Nephron progenitor cell (in vitro differentiated cells): ENCODE measurements at places on chromosomes 6 and 20.

DNA sequence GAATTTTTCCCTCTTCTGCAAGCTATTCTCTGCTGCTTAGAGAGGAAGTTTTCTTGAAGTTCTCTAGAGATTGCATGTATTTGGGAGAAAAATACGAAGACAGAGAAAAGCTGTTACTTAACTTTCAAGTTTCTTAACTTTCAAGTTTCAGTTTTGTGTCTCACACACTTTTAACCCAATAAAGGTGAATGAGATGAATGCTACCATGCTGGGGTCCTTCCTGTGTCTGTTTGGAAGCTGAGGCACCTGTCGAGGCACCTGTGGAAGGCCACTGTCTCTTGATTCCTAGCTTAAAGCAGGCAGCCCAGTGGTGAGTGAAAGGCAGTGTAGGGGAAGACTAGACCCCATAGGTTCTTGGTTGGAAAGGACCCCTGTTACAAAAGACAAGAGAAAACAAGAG lies 372.8 kb upstream of the JARID2 start:
- DNase-seq: no peak

GRCh38 chr6:55046869-55047422 lies 127.4 kb upstream of the HCRTR2 start:
- DNase-seq: no peak

DNA sequence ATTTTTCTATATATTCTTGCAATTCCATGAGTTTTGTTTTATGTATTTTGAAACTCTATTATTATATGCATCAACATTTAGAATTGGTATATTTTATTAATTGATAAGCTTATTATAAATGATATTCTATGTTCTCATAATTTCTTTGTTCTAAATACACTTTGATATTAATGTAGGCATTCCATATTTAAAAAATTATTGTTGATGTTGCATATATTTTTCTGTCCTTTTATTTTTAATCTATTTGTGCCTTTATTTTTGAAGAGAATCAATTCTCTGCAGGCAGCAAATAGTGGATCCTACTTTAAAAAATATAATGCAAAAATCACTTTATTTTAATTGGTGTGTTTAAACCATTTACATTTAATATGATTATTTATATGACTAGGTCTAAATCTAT lies 29.6 kb downstream of the SIRPD start:
- DNase-seq: no peak

DNA sequence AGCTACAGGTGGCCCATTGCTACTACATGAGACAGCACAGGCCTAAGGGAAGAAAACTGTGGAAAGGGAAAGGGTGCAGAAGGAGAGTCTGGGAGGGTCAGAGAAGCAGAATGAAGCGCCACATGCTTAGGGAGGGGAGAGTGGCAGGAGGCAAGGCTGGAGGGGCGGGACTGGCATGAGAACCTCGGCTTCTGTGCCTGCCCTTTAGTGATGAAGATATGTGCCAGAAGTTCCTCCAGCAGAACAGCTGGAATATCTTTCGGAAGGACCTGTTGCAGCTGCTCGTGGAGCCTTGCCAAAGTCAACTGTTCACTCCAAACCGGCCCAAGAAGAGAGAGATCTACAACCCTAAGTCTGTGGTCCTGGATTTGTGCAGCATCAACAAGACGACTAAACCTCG lies 61.8 kb downstream of the CNBD2 start:
- DNase-seq: no peak

DNA sequence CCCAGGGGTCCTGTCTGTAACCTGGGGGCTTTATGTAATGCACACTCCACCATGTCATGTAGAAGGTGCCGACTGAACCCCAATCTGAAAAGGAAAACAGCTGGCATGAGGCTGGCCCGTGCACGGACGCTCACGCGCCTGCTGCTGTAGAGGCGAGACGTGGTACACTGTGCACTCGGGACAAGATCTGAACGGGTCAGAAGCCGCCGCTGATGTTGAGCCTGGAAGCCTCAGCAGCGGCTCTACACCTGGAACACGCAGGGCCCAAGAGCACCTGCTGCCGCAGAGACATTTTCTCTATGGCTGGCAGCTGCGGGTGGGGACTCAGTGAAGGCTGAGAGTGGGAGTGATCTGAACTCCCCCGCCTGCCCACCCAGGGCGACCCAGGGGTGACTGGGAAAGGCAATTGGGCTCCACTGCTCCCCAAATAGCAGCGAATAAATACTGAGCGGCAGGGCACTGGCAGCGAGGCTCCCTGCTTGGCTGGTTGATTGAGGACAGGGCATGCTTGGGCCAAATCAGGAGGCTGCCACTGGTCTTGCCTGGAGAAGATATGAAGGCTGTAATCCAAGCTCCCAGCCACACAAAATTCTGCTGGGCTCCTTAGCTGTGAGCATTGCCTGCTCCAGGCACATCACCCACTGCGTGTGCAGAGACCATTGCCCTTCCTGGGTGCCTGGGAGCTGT lies 2.5 kb upstream of the OGFR start:
- DNase-seq: no peak

DNA sequence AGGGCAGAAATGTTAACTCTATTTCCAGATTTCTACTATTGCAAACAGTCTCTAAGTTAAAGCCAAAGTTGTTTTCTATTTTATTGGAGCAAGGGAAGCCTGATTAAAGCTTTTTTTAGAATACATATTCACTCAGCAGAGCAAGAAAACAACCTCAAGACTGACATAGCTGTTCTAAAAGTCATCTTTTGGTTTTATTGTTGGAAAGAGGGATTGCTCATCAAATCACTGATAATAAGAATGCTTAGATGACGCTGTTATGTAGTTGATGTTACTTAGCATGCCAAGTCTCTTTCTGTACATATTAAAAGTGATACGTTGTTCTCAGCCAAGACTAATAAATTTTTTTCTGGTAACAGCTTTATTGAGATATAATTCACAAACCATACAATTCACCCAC lies 172.6 kb upstream of the LAMA2 start:
- no peak for DNase-seq

DNA sequence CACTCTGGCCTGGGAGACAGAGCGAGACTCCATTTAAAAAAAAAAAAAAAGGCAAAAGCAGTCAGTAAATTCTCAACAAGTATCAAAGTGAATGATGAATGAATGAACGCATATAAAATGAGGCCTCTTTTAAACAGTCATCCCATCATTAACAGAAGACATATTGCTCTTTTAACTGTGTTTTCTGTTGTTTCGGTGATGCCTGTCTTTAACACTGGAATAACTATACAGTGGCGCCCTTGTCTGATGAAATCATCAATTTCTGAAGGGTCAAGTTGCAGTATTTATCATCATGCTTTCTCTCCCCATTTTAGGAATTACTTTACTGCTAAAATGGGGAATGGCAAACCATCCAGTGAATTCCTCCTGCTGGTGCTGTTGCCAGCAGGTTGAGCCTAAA lies 45.7 kb upstream of the SNX9 start:
- DNase-seq: no peak

- DNase-seq: no peak
These were observed 120.2 kb upstream of the AFDN start for GRCh38 chr6:167706313-167707109.

DNA sequence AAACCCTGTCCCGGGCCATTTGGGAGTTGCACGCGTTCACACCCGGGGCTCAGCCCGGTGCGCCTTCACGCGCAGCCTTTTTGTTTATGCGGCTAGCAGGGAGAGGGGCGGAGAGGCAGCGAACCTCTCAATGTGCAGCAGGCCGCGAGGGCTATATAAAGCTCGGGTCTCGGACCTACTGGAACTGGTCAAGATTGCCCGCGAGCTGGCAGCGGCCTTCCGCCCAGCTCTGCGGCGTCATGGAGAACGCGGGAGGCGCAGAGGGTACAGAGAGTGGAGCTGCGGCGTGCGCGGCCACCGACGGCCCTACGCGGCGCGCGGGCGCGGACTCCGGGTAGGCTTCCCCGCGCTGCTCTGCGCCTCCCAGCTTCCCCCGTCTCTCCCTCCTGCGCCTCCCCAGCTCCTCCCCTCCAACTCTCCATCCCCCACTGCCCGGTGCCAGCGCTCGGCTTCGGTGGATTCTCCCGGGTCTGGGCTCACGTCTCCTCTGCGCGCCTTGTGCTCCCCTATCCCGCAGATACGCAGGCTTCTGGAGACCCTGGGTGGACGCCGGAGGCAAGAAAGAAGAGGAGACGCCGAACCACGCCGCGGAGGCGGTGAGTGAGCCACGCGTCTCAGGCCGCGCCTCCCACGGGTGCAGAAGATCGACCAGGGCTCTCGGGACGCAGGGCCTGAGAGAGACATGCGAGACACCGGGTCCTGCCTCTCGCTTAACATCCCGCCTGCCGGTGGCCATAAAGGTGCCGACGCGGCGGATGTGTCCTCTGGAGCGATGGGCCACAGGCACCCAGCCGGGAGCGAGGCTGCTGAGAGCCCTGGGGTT lies at the start of gene RIPPLY2:
Gene RIPPLY2 (plus strand): TSS at position 183 of the 823 bp plus-strand sequence. CDS start 57 bp downstream, at position 240.
- DNase-seq: peak; percentile 63

DNA sequence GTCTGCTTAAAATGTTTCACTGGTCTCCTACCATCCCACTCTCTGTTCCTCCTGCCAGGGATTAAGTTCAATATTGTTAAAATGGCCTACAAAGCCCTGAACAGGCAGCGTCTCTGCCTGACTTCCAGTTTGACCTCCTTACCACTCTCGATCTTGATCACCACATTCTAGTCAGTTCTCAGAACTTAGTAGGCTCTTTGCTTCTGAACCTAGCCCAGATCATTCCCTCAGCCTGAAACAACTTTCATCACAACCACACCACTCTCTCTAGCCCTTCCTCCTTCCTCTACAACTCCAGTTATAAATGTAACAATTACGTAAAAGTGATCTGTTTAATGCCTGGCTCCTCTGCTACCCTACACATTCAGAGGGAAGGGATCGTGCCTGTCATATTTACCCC lies 53.3 kb downstream of the ATG5 start:
- DNase-seq: no peak

DNA sequence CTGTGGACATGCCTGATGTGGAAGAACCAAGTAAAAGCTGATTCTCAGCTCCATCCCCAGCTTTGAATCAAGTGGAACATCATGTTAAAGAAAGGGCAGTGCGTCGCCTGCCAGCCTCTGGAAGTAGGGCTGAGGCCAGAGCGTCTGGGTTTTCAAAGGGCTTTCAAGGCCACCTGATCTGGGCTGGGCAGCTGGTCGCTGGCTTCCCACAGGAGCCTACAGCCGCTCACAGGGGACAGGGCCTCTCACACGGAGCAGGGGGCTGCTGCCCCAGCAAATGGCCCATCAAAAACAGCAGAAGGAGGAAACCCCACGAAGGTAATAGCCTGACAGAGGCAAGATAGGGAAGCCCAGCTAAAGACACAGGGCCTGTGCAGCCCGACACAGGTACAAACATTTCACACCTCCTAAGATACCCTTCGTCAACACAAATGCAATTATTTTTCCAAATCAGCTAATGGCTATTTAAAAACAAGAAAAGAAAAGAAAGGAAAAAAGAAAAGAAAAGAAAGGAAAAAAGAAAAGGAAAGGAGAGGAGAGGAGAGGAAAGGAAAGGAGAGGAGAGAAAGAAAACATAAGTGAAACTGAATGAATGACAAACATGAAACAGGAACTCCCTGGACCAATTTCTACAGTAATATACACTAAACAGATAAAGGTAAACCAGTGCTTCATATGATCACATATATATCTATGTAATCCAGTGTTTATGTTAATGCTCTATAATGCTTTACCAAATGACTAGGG lies 24.8 kb downstream of the RRBP1 start:
- no peak for DNase-seq

- DNase-seq: no peak
These were observed 298.9 kb downstream of the ARHGAP18 start for GRCh38 chr6:129411092-129411491.

GRCh38 chr6:119426619-119427018 lies 77.1 kb upstream of the MAN1A1 start:
- DNase-seq: no peak

DNA sequence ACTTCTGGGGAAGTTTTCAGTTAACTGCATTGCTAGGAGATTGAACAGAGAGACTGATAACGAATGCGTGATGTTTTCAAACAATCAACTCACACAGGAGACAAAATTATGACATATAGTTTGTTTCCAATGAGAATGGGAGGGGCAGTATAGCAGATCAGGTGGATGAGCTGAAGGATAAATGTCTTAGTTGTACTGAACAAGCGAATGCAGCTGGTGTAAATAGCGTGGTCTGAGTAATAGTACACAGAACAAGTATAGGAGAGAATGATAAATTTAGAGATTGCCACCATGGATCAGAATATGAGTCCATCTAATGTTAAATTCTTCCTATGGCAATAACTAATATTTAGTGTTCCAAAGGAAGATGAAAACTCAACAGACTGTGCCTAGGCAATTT lies 858.6 kb downstream of the EYS start:
- no peak for DNase-seq

DNA sequence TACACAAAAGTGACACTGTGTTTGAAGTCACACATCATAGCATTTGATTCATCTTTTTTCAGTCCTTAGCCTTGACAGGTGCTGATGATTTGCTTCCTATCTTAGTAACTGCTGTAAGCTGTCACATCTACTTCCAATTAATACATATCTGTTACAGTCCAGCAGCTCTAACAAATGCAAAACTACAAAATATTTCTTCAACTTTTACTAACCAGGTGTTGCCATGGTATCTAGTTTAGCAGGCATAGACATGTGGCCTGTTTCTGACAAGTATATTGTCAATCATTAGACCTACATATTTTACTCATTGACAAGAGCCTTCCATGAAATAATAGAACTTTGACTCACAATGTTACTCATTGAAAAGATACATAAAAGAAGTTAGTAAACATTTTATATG lies 1159.7 kb downstream of the GRIK2 start:
- no peak for DNase-seq
